ENCODE measurements at places on chromosomes 16 and 17.
A peak's percentile ranks its signal among the peaks of the same experiment; 100 is the strongest.

- no peak for DNase-seq
Measured at GRCh38 chr17:72184805-72185204, 64.0 kb downstream of the SOX9 start.

GRCh38 chr17:77508047-77508715, 367.4 kb downstream of the SEC14L1 start:
- no peak for DNase-seq

GRCh38 chr16:79602628-79603014, 2.1 kb upstream of the MAF start:
- DNase-seq = no peak

DNA sequence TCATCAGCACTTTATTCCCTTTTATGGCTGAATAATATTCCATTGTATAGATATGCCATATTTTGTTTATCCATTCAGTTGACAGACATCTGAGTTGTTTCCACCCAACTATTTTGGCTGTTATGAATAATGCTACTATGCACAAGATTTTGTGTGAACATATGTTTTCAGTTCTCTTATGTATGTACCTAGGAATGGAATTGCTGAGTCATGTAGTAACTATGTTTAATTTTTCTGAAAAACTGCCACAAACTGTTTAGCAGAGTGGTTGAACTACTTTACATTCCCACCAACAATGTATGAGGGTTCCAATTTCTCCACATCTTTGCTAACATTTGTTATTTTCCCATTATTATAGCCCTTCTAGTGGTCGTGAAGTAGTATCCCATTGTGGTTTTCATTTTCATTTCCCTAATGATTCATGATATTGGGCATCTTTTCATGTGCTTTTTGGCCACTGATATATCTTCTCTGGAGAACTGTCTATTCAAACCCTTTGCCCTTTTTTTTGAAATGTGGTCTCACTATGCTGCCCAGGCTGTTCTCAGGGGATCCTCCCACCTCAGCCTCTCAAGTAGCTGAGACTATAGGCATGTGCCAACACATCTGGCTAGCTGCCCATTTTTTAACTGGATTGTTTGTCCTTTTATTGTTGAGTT, 26.3 kb downstream of the SMURF2 start:
- DNase-seq = peak; percentile 6

DNA sequence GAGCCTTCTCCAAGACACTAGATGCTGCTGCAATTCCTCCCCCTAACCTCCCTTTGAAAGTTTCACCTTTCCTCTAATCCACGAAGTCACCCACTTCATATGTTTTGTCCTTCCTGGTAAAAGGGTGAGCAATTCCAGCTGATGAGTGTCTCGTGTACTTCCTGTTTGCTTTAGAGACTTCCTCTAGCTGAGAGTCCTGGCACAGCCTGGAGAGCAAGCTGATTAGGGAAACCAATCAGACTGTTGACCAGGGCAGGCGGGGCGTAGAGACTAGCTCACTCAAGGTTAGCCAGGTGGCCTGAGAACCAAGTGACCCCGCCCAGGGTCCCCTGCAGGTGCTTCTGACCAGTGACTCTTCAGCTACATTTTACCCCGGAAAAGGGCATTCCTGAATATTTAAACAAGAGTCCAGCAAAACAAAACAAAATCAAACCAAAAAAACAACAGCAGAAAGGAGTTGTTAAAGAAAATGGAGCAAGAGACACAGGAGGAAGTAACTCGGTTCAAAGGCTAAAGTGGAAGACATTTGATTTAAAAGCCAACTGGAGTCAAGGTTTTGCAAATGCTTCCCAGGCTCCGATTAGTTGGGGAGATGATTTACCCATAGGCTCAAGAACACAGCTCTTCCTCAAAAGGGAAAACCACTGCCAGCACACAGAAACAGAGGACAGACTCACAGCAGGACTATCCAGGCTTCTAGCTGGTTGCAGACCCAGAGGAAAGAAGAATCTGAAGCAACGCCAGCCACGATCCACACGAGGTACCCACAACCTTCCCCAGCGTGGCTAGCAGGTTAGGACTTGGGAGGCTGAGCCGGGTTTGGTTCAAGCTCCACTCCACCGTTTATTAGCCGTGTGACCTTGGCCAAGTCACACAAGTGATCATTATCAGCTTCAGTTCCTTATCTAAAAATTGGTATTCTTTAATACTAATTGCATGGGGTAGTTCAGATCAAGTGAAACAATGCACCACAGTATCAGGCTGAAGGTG, 13.4 kb downstream of the HSPB9 start:
- DNase-seq = no peak

- DNase-seq = no peak
Measured at GRCh38 chr16:28136751-28137434, 73.4 kb upstream of the GSG1L start.

DNA sequence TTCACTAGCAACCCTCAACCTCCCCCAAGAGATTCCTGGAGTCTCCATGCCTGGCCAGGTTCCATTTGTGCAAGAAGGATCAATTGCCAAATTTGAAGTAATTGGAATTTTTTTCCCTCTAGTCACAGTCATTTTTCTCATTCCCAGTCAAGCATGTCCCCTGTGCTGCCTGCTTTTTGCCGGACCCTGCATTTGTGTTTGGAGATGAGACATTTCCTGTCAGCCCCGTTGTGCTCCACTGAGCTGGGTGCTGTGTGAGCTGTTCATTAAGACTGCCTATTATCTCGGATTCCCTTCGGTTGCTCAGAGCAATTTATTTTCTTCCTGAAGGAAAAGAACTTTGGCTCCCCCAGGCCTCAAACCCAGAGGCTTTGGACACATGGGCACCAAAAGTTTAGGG, 201.0 kb upstream of the NLRP1 start:
- DNase-seq = no peak

DNA sequence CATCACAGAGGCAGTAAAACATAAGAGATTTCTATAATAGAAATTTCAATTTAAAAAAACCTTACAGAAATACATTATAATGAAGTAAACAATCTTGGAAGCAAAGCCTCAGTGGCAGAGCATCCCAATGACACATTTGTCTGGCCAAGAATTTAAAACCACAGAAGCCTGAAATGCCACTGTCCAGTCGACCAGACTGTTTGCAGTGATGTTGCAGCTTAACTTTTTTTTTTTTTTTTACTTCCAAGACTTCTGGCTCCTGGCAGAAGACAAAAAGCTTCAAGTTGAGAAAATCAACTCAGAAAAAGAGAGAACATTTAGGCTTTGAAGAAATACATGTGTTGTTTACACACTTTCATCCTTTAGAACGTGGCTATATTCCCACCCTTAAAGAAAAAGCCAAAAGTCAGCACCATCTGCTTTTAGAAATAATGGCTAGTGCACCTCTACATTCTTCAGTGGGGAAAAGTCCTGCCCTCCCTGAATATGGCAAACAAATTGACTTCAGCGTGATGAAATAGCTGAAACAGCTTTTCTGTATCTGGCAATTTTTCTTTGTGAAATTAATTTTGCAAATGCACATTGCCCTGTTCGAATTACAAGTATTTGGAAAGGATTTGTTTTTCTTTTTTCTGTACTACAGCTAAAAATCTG, 205.5 kb upstream of the MON1B start:
- no peak for DNase-seq

DNA sequence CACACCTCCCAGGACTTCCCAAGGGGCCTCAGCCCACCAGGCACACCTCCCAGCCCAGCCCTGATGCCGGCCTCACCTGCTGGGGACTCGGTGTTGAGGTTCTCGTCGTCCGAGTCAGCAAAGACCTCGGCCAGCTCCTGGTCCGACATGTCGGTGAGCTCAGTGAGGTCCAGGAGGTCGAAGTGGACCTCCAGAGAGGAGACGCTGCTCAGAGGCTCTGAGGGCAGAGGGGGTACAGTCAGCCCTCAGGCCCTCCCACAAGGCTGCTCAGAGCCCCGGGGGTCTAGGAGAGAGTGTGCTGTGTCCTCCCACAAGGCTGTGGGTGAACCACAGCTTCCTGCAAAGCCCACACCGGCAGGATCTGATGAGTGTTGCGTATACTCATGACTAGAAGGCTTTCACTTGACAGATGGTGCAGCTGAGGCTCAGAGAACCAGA, 10.5 kb downstream of the DBNDD1 start:
- DNase-seq = peak; percentile 54

DNA sequence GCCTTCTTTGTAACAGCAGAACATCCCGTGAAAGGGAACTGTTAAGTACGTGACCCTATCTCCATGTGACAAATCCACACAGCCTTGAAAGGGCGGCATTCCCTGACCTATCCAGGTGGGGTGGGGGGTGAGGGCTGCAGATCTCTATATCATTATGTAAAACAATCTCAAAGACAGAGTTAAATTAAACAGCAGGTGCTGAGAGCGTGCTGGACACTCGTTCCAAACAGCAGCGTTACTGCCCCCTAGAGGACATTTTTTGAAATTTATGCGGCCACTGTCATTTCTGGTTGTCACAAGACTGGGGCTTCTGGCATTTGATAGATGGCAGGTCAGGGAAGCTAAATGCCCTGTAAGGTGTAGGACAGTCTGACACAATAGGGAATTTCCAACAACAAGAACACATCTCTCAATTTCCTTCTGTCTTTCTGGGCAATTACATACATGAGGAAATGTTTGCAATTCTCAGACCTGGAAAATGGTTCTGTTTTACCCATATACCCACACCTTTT, 6.7 kb upstream of the SLC25A39 start:
- DNase-seq = peak; percentile 40

GRCh38 chr16:47858333-47858982, 297.3 kb downstream of the ABCC12 start:
- DNase-seq = no peak

GRCh38 chr16:23373436-23374219, 71.5 kb downstream of the SCNN1B start:
- no peak for DNase-seq

DNA sequence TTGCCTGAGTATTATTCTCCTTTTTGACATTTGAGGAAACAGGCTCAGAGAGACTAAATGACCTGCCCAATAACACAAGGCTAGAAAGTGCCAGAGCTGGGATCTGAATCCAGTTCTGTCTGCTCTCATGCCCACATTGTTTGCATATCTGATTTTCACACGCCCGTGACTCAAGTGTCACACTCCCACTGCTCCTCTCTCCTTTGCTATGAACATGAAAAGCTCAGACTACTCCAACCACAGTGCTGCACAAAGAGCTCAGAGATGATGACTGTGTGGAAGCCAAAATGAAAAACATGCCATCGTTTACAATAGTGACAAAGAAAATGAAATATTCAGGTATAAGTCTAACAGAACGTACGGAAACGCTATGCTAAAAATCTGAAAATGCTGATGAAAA, 107.9 kb downstream of the SMG6 start:
- peak; percentile 50 for DNase-seq

DNA sequence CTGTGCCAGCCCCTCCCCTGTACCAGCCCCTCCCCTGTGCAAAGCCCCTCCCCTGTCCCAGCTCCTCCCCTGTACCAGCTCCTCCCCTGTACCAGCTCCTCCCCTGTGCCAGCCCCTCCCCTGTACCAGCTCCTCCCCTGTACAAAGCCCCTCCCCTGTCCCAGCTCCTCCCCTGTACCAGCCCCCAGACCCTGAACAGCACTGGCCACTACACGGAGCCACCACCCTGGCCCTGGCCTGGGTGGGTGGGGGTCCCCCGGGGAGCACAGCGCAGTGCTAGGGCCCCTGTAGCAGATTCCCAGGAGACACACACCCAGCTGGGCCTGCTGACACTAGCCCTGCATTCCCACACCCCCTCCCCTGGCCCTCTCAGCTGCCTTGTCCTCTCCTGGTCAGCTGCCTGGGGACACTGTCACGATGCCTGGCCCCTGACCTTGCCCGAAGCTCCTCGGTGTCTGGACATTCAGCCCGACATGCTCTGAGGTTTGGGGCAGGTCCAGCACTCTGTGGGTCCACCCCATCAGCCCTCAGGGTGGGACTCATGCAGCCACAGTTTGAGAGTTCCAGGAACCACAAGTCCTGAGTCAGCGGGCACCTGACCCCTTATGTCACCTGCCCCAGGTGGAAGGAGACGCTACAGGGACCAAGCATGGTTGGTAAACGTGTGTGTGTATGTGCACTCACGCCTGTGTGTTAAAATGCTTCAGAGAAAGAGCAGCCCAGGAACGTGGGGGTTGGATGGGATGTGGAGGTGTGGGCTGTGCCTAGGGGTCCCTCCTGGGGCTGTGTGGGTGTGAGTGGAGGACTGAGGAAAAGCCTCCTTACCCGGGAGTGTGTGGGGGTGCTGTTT, 114.2 kb downstream of the METRNL start:
- no peak for DNase-seq

- DNase-seq = no peak
Measured at GRCh38 chr17:80527016-80527645, 17.5 kb upstream of the RPTOR start.

DNA sequence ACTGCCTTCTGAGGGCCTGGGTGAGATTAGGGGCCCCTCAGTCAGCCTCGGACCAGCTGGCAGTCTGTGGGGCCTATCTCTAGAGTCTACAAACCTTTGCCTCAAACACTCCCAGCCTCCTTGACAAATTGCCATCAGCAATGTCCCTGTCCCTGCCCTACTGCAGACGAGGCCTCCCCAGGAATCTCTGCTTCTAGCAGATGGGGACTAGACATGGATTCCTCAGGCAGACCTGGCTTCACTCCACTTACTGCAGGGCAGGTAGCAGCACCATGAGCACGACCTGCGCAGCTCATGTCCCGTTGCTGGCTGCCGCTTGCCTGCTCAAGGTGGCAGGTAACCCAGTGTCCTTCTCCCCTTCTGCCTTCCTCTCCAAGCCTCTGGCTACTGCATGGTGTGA, 49.1 kb downstream of the PLD6 start:
- DNase-seq = no peak

- no peak for DNase-seq
Measured at GRCh38 chr17:21814776-21815175, 122.5 kb downstream of the KCNJ18 start.

GRCh38 chr17:78976907-78977680, 2.6 kb downstream of the LGALS3BP start:
- DNase-seq = no peak

GRCh38 chr17:29168079-29168758, 12.0 kb downstream of the MYO18A start:
- DNase-seq = no peak

DNA sequence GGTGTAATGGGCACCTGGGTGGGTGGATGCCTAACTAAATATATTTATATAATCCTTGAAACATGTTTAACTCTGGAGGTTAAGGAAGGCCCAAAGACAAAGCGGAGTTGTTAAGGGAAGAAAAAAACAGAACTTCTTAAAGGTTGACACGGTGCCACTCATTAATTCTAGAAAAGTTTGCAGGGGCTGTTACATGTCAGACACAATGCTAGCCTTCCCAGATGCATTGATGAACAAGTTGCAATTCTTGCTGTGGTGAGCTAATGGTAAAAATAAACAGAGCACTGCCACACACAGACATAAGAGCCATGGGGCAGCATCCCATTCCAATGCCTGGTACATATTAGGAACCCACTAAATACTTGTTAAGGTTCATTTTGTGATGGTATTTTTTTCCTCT, 109.5 kb downstream of the CDH13 start:
- DNase-seq = no peak
